SHP77 (cell line): ENCODE measurements at places on chromosomes 12 and 14.

DNA sequence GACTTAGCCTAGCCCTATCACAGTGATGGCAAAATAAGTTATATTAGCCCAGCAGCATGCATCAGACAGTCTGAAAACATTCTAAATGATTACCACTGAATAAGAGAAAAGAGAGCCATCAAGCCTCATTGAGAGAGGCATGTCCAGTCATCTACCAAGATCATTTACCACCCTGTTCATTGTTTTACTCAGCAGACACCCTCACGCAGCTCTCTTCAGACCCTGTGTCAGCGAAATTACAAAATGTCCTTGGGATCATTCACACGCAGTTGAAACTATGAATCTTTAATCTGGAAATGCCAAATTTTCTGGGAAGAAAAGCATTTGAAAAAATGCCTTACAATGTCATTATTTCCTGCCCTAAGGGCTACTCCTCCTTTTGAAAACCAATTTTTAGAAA lies 89.5 kb downstream of the PTPRO start:
- no peak for DNase-seq

DNA sequence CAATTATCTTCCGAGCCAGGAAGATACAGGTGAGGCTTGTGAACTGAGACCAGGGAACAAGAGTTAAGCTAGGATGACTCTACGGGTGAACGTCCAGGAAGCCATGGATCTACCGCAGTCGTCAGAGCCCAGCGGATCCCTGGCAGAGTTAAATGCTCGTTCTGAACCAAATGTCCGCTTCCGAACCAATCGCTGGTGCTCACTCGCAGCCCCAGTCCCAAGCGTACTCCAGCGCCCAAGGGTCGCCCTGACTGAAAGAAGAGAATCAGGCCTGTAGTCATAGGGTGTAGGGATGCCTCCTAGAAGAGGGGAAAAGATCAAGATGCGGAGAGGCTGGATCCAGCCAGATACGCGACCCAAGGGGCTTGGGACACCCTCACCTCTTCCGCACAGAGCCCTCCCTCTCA lies 283 bp downstream of the VIPAS39 start:
- no peak for DNase-seq

DNA sequence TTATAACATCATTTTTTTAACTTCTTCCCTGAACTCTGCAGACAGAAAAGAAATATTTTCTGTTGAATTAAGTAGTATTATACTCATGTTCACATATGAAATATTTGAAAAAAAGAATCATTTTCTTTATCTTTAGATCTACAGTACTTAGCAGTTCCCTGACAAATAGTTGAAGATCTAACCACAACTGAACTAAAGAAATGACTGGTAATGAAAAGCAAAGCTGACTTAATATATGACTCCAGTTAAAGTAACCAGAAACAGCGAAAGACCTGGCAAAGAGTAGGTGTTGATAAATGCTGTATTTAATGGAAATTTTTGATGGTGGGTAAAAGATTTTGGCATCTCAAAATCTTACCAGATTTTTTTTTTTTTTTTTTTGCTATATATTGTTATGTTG lies 207.1 kb upstream of the SLC16A7 start:
- DNase-seq: no peak

- peak; percentile 24 for DNase-seq
Measured at GRCh38 chr14:71918955-71919354, 13.3 kb upstream of the RGS6 start.
